ENCODE measurements at places on chromosomes 5 and 9.

- DNase-seq, result no peak
Measured at GRCh38 chr5:140041099-140041491, 2.0 kb downstream of the NRG2 start.

GRCh38 chr5:45029553-45029952 is 220.8 kb downstream of the MRPS30 start:
- DNase-seq, result no peak

GRCh38 chr9:75448281-75448680 is 360.0 kb downstream of the OSTF1 start:
- DNase-seq, result no peak

DNA sequence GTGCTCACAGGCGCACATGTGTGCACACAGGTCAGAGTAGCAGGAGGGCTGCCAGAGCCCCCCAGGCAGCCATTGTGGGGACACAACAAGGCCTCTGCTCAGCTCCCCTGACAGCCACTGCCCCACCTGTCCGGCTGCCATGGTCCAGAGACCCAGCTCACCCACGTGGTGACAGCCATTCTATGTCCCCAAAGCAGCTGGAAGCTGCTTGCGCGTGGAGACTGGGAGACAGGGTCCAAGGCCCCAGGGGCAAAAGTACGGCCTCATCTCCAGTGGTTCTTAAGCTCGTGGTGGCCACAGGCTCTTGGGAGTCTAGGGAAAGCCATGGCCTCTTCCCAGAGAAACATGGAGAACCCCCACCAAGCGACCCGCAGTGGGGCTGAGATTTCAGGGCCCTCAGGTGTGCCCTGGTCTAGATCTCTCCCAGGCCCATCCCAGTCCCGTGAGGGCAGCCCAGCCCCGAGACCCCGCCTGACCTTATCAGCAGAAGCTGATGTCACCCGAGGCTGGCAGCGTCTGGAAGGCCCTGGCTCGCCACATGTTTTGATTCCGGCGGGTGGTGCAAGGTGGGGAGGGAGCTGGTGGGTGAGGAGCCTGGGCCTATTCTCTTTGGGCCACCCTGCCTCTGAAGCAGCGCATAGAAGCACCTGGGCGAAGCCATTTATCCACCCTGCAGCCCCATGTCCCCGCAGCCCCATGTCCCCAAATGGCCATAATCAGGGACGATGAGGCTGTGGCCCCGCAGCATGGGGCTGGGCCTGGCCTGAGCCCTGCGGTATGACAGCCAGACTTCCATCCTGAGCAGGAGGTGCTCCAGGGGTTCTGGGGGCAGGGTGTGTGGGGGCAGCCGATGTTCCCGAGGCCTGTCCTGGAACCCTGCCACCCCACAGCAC is 31.7 kb downstream of the GLT6D1 start:
- peak; percentile 1 for DNase-seq

DNA sequence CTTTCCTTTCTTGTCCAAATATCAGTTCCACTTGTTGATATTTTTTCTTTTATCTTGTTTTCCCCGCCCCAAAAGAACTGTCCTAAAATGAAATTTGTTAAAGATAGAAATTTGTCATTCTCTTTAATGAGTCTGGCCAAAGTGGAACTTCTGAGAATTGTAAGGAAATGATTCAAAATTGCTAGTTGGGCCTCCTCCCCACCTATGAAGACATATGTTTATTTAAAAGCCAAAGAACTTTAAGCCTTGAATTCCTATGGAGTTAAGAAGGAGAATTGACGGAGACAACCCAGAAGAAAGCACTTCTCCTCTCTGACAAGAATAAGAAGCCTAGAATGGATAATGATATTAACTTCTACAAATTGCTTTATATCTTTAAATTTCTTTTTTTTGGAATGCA is 59.1 kb upstream of the ALDH1A1 start:
- no peak for DNase-seq

GRCh38 chr9:102035929-102036328 is 297.5 kb upstream of the GRIN3A start:
- DNase-seq, result no peak

- peak; percentile 7 for DNase-seq
Measured at GRCh38 chr5:56763711-56764466, 51.5 kb upstream of the MAP3K1 start.

DNA sequence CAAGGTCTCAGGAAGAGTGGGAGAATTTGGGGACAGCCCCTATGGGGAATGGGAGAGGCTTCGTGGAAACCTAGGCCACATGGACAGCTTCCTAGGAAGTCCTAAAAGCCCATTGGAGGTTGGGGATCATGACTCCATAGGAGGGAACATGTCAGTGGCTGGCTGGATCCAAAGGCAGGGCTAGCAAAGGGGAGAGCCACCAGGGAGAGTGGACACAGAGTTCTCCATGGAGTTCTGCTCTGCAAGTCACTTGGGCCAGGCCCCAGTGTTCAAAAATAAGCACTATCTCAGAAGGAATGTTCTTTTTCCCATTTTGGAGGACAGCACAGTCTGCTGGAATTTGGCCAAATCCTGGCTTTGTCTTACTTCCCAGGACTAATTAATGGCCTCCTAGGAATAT is 140.6 kb upstream of the RAD23B start:
- no peak for DNase-seq

GRCh38 chr5:54882101-54882500 is 103.3 kb downstream of the ESM1 start:
- no peak for DNase-seq

- DNase-seq, result no peak
Measured at GRCh38 chr9:98429613-98430012, 174.2 kb upstream of the TBC1D2 start.

GRCh38 chr5:22050931-22051330 is 802.2 kb downstream of the CDH12 start:
- no peak for DNase-seq

GRCh38 chr5:135158982-135159381 is 125.0 kb upstream of the PITX1 start:
- no peak for DNase-seq

DNA sequence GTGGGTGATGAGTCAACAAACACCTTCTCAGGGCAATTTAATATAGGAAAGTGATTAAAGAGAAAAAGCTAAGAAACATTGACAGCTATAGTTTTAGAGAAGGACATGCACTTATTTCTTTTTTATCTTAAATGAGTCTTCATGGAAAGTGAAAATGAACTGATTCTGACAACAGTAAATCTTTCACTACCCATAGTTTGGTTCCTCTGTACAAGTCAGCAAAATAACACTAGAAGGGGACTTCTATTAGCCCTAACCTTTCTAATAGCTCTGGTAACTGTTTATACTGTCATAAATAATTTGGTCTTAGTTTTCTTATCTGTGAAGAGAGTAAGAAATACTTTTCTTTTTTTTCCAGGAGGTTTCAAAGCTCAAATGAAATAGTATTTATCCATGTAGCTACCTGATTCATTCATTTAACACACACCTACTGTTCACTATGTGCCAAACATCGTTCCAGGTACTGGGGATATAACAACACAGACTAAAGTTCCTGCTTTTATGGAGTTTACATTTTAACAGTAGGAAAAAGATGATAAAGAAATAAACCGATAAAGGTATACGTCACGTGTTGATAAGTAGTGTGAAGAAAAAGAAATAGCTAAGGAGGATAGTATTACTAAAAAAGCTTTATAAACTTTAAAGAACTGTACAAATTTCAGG is 148.2 kb downstream of the PCSK1 start:
- DNase-seq, result no peak

DNA sequence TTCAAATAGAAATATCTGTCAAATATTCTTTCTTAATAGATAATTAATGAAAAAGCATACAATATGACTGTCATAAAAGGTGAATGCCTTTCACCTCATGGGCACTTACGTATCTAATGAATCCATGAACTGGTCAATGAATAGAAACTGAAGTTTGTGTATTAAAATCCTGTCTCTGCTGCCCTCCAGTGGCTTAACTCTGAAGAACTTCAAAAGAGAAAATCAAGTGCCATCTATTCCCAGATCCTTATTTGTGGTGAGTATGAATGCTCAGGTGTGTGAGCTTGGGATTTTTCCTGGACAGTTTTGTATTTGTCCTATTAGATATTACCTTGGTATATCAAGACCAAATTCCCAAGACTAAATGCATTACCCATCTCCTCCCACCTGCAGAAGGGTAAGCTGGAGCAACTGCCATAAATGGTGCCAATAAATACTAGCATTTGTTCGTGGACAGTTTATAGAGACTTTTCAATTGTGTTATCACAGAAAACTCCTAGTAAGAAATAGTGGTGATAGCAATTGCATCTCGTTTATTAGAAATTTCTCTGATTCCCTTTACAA is 44.0 kb upstream of the SVEP1 start:
- peak; percentile 48 for DNase-seq

GRCh38 chr5:168348084-168348414 is 56.6 kb downstream of the WWC1 start:
- no peak for DNase-seq

DNA sequence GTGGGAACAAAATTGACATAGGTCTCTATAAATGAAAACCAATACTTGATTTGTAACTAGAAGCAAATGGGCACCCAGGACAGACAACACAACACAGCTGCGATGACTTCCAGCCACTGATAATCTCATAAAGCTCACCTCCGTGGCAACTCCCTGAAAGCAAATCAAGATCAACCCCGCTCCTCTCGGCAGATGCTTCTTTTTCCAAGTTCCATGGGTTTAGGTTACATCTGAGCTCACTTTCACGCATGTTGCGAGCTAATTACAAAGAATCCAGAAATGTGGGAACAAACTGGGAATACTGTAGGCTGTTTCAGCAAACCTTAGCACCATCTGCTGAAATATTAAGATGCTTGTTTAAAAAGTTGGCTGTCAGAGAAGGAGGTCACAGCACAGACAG is 153.9 kb downstream of the ELAVL2 start:
- no peak for DNase-seq

DNA sequence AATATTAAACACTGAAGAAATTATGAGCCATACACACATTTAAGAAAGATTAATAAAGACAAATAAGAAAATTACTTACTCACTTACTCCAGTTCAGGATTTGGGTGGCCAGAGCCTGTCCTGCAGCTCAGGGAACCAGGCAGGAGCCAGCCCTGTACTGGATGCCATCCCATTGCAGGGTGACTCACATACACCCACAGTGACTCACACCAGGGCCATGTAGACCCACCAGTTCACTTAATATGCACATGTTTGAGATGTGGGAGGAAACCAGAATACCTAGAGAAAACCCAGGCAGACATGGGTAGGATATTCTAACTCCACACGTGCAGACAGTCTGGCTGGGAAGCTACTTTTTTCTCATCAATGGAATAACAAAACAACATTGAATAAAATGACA is 49.6 kb upstream of the ADRB2 start:
- no peak for DNase-seq

- no peak for DNase-seq
Measured at GRCh38 chr5:88867638-88868037, 15.3 kb downstream of the MEF2C start.

DNA sequence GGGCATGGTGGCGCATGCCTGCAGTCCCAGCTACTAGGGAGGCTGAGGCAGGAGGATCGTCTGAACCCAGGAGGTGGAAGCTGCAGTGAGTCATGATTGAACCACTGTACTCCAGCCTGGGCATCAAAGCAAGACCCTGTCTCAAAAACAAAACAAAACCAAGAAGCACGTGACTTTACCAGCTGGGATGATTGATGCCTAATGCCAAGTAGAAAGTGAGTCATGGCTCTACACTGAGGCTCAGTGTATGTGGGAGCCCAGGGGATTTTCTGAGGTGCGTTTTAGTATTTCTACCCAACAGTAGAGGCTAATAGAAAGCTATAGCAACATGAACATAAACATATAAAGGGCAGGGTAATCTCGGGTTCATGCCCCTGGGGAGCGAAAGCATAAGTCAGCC is 13.9 kb upstream of the BRD3OS start:
- DNase-seq, result no peak

DNA sequence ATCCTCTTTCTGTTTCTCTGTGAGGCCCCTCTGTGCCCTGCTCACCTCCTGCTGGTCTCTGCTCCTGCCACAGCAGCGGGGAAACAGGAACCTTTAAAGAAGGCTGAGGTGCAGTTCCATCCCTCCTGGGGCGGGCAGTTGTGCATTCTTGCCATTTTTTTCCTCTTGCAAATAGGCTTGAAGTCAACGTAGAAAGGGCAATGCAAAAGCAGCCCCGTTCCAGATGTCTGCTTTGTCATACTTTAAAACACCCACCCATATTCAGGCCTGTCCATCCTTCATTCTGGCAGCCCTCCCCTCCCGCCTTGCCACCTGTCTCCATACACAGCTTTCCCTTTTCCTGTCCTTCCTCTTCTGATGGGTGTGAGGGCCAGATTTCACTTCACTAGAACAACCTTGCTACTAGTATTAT is 65.4 kb upstream of the KLF9 start:
- peak; percentile 16 for DNase-seq

GRCh38 chr9:1514776-1515363 is 464.7 kb downstream of the DMRT2 start:
- DNase-seq, result no peak

- DNase-seq, result no peak
Measured at GRCh38 chr9:26955222-26955903, 849 bp upstream of the IFT74 start.

GRCh38 chr9:124660341-124660801 is 110.7 kb downstream of the NR6A1 start:
- peak; percentile 12 for DNase-seq

GRCh38 chr9:36976371-36977030 is 57.6 kb downstream of the PAX5 start:
- DNase-seq, result no peak

- DNase-seq, result no peak
Measured at GRCh38 chr5:101728933-101729332, 567.2 kb downstream of the SLCO4C1 start.

- DNase-seq, result peak; percentile 63
Measured at GRCh38 chr5:88883059-88883835, at the start of gene MEF2C. Gene MEF2C (minus strand): TSS chr5:88883184. CDS start chr5:88823788, 59,396 bp downstream.

GRCh38 chr5:177312649-177313181 is 1.0 kb upstream of the MXD3 start:
- peak; percentile 48 for DNase-seq

- DNase-seq, result no peak
Measured at GRCh38 chr9:37565661-37566618, 10.2 kb downstream of the FBXO10 start.
